Motor neuron (in vitro differentiated cells): ENCODE measurements at places on chromosomes 3 and 15. TPM values are rescaled to one million over a fixed set of nuclear protein-coding genes. Genes with fewer than 3 reads are reported as not detected.

ZNF80 gene
- total RNA-seq, result 0.29 and 0.57 TPM in 2 replicates

CA12 gene
- 5.8 and 6.0 TPM in 2 replicates for total RNA-seq

GP9 gene
- not detected in 2 replicates for total RNA-seq

LMAN1L gene
- 0.16 and 0.69 TPM in 2 replicates for total RNA-seq

GRM7 gene
- total RNA-seq, result 5.0 and 6.4 TPM in 2 replicates

SCG3 gene
- 66.1 and 67.6 TPM in 2 replicates for total RNA-seq

STAG1 gene
- total RNA-seq, result 29.3 and 30.7 TPM in 2 replicates

TFDP2 gene
- 42.5 and 47.2 TPM in 2 replicates for total RNA-seq

SLC27A2 gene
- 1.5 and 1.6 TPM in 2 replicates for total RNA-seq

ZPLD1 gene
- total RNA-seq, result 0.12 and 0.27 TPM in 2 replicates

DOCK3 gene
- 13.5 and 14.3 TPM in 2 replicates for total RNA-seq

SPINT1 gene
- 0.09 and 0.31 TPM in 2 replicates for total RNA-seq

SLC6A11 gene
- total RNA-seq, result 0.71 and 0.97 TPM in 2 replicates

CFAP20DC gene
- 3.1 and 4.8 TPM in 2 replicates for total RNA-seq

CHRNA3 gene
- total RNA-seq, result 1.3 and 2.2 TPM in 2 replicates

CLRN1 gene
- total RNA-seq, result 9.1 and 10.8 TPM in 2 replicates

FAM174B gene
- total RNA-seq, result 2.4 and 5.2 TPM in 2 replicates

ATP13A3 gene
- total RNA-seq, result 42.4 and 49.1 TPM in 2 replicates

INSYN1 gene
- total RNA-seq, result 0.70 and 1.1 TPM in 2 replicates

FEZF2 gene
- 0.35 TPM in 1 of 2 replicates, not detected in the other for total RNA-seq

GOLGA8J gene
- total RNA-seq, result not detected in 2 replicates

KLF13 gene
- total RNA-seq, result 63.3 and 69.6 TPM in 2 replicates

LPP gene
- 6.0 TPM in 2 replicates for total RNA-seq

ACSBG1 gene
- 0.79 and 1.7 TPM in 2 replicates for total RNA-seq

LRRC49 gene
- total RNA-seq, result 64.1 and 65.9 TPM in 2 replicates
